Ascending aorta (tissue), 2 donors: ENCODE measurements at places on chromosomes 3 and 15. TPM values are rescaled to one million over a fixed set of nuclear protein-coding genes. Genes with fewer than 3 reads are reported as not detected.

- no peaks in the 10 kb centered on the region for H3K4me1 ChIP-seq
- H3K4me3 ChIP-seq = no peak overlapping the region
- no peak for DNase-seq
- no peak overlapping the region for H3K27ac ChIP-seq
- H3K27me3 ChIP-seq = no peaks in the 10 kb centered on the region
These were observed 33.2 kb downstream of the SLC25A26 start for GRCh38 chr3:66253790-66254620.

- H3K4me3 ChIP-seq = no peak overlapping the region
- no peaks in the 10 kb centered on the region for H3K27me3 ChIP-seq
- H3K4me1 ChIP-seq = no peaks in the 10 kb centered on the region
These were observed 163.0 kb upstream of the TMCO5A start for GRCh38 chr15:37771465-37771864.

- no peak overlapping the region for H3K4me3 ChIP-seq
- H3K27ac ChIP-seq = no peak overlapping the region
- no peaks in the 10 kb centered on the region for H3K27me3 ChIP-seq
- no peaks in the 10 kb centered on the region for H3K36me3 ChIP-seq
- no peak for DNase-seq
These were observed 125.6 kb downstream of the SRGAP3 start for GRCh38 chr3:9123840-9124239.

GRCh38 chr3:95407709-95408463, 1345.0 kb downstream of the NSUN3 start:
- H3K4me1 ChIP-seq = no peaks in the 10 kb centered on the region
- H3K36me3 ChIP-seq = no peaks in the 10 kb centered on the region
- H3K27ac ChIP-seq = no peak overlapping the region
- no peak for DNase-seq

DNA sequence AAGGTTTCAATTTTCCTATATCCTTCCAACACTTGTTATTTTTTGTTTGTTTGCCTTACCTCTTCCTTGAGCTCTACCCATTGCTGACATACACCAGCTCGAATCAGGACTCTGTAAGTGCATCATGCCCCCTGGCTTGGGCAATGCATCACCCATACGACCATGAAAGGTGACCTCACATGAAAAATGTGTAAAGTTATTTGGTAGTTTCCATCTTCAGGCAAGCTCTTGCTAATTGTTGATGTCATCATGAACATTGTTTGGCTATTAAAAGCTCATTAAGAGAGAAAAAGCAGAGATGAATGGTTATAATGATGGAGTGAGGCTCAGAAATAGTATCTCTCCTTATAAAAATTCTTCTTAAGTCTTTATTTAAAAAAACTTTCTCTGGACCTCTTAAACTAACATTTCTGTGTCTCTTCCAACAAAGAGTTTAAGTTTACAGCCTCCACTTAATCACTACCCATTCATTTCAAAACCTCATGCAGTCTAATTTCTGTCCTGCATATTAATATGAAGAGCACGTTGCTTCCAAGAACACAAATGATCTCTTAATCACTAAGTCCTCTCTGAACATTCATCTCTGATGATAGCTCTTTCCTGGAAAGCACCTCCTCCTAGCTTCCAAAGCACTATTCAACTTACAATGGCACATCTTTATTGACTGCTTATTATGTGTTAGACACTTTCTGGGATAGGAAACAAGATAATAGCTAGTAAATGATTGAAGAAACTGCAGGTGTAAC, 236.3 kb downstream of the NFKBIZ start:
- no peak overlapping the region for H3K27ac ChIP-seq
- H3K36me3 ChIP-seq = no peaks in the 10 kb centered on the region
- H3K27me3 ChIP-seq = no peaks in the 10 kb centered on the region
- DNase-seq = no peak
- H3K4me3 ChIP-seq = no peak overlapping the region
- H3K4me1 ChIP-seq = no peaks in the 10 kb centered on the region

Gene AHSG
- total RNA-seq = 0.53 TPM

Gene MKRN3
- total RNA-seq = 3.4 TPM
